ENCODE measurements at places on chromosomes 2 and 18.

GRCh38 chr2:28688818-28689217, 62.8 kb upstream of the PPP1CB start:
- DNase-seq = no peak

DNA sequence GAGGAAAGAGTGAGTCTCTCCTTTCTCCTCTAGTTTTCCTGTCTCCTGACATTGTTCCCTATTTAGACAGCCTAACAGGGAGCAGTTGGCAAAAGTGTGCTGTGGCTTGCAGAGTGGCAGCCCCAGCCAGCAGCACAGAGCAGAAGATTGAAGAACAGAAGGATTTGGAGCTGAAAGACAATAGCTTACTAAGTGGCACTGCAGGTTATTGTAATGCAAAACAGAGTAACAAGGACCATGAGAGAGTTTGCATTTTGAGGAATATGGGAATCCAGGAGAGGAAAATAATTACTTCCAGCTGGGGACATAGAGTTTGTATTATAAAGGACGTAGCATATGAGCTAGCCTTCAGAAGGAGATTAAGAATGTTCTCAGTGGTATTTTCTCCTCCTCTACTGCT, 342.4 kb downstream of the AKAIN1 start:
- DNase-seq = no peak

GRCh38 chr2:231909631-231910030, 16.6 kb downstream of the NPPC start:
- no peak for DNase-seq

- no peak for DNase-seq
Observed at GRCh38 chr2:146821836-146822316, 1023.0 kb upstream of the ACVR2A start.

All from activated naive CD8-positive, alpha-beta T cell treated with anti-CD3 and anti-CD28 coated beads, Interleukin-2, amount 50 U/mL, for 24 hours (primary cell).